ENCODE measurements at places on chromosomes 4 and X.

DNA sequence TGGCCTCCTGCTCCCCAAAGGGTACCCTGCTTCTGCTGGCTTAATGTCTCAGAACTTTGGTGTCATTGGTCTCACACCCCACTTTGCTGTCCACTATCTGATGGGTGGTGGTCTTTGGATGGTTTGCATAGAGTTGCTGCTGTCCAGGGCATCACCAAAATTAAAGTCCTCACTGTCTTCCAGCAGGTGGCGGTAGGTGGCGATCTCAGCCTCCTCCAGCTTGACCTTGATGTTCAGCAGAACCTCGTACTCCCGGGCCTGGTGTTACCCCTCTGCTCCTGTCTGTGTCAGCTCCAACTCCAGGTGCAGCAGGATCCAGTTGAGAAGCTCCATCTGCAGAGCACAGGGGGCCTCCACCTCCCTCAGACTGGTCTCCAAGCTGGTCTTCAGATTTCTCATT lies 1169.5 kb upstream of the PABPC4L start:
- DNase-seq: no peak

GRCh38 chrX:104921584-104922205 lies 298.8 kb downstream of the TEX13A start:
- DNase-seq: no peak

- DNase-seq: no peak
Measured at GRCh38 chr4:90128961-90129495, 1.8 kb downstream of the CCSER1 start.

DNA sequence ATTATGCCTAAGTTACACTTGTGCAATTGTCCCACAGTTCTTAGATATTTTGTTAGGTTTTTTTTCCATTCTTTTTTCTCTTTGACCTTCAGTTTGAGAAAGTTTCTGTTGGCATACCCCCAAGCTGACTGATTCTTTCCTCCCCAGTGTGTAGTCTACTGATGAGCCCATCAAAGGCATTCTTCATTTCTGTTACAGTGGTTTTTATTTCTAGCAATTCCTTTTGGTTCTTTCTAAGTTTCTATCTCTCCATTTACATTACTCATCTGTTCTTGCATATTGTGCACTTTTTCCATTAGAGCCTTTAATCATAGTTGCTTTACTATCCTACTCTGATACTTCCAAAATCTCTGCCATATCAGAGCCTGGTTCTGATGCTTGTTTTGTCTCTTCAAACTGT lies 31.9 kb downstream of the CASP6 start:
- DNase-seq: no peak

DNA sequence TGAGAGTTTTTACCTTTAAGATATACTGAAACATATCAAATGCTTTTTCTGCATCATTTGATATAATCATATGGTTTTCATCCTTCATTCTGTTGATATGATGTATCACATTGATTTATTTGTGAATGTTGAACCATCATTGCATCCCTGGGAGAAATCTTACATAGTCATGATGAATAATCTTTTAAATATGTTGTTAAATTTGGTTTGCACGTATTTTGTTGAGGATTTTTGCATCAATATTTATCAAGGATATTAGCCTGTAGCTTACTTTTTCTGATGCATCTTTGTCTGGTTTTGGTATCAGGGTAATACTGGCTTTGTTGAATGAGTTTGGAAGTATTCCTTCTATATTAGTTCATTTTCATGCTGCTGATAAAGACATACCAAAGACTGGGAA lies 541.4 kb downstream of the TLL1 start:
- DNase-seq: no peak

GRCh38 chr4:79199743-79200142 lies 126.1 kb downstream of the NAA11 start:
- DNase-seq: no peak

- DNase-seq: no peak
Measured at GRCh38 chr4:14458463-14458862, 543.8 kb upstream of the CPEB2 start.

DNA sequence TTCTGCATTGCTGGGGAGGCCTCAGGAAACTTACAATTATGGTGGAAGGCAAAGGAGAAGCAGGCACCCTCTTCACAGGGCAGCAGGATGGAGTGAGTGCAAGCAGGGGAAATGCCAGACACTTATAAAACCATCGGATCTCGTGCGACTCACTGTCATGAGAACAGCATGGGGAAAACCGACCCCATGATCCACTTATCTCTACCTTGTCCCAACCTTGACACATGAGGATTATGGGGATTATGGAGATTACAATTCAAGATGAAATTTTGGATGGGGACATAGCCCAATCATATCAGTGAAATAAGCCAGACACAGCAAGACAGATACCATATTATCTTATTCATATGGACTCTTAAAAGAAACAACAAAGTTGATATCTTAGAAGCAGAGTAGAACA lies 134.9 kb downstream of the C4orf33 start:
- DNase-seq: no peak

DNA sequence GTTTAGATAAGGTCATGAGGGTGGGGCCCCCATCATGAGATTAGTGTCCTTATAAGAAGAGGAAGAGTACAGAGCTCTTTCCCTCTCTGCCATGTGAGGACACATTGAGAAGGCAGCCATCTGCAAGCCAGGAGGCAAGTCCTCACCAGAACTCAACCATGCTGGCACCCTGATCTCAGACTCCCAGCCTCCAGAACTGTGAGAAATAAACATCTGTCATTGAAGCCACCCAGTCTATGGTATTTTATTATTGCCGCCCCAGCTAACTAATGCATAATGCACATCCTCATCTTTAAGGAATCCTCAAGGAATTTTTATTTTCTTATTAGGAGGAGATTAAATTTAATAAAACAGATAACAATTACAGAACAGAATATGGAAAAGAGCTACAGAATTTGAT lies 16.7 kb upstream of the EXOSC9 start:
- DNase-seq: no peak

DNA sequence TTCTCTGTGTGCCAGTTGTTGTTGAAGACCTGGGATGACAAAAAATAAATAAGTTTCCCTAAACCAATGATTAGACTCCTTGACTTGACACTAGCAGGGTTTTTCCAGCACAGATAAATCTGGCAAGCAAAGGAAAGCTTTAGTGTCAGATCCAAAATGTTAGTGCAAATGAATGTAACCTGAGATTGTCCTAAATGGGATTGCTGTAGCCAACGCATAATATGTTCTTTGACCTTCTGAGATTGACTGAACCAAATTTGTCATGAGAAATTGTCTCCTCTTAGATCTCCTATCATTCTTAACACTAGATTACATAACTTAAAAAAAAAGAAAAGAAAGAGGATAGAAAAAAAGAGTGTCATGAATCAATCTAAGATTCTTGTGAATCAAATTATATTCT lies 196.5 kb downstream of the RELL1 start:
- no peak for DNase-seq

GRCh38 chr4:108592674-108592986 lies 27.7 kb upstream of the RPL34 start:
- DNase-seq: no peak

GRCh38 chr4:7828793-7829301 lies 110.8 kb downstream of the AFAP1 start:
- no peak for DNase-seq

GRCh38 chrX:145816601-145817315 lies 871 bp upstream of the SLITRK2 start:
- DNase-seq: no peak

GRCh38 chrX:136319600-136319999 lies 18.8 kb downstream of the ADGRG4 start:
- no peak for DNase-seq

DNA sequence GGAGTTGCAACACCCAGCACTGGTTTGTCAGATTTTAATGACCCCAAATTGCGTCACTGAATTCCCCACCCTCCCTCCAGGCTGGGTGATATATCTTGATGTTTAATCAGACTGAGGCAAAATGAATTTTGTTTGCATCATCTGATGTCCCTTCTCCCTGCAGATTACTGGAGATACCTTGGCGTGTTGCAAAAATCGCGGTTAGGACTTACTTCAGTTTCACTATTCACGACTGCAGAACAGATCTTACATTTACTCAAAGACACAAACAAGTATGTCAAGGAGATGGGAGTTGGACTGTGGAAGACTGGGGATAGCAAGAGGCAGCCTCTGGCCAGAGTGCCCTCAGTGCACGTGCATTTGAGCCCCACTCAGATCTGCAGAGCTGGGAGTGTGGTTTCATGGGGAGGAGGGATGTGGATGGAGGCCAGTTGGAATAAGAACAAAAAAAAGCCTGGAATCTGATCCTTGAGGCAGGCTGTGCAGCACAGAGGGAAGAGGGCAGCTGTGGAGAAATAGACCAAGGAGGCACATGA lies 92.2 kb upstream of the MTM1 start:
- DNase-seq: no peak

DNA sequence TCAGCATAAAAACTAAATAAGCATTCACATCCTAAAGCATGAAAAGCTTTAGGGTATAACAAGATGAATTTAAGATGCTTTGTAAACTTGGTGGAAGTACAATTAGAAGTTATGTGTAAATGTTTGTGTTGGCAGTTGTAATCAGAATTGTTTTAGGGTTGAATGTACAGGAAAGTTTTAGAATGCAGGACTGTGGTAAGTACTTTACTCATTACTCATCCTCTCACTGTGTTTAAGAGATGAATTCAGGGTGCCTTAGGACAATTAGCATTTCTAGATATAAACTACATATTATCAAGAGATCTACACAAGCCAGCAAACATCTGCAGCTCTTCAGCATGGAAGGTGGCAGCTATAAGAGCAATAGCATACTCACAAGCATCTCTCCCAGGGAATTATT lies 77.5 kb upstream of the ELOVL6 start:
- DNase-seq: no peak

GRCh38 chr4:173318648-173319211 lies 15.4 kb downstream of the HMGB2 start:
- DNase-seq: no peak

DNA sequence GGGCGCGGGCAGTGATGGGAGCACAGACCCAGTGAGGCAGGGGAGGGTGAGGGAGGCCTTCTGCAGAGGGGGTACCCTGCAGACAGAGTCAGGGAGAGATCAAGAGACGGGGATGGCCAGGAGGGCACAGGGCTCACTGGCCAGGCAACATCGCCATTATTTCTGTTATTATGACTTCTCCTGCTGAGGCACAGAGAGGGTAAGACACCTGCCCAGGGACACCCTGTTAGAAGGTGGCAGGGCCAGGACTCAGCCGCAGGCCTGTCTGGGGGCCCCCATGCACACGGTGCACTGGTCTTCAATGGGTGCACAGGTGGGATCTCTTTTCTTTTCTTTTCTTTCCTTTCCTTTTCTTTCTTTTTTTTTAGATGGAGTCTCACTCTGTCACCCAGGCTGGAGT lies 15.8 kb downstream of the BLOC1S4 start:
- no peak for DNase-seq

All from stimulated activated CD8-positive, alpha-beta memory T cell treated with anti-CD3 and anti-CD28 coated beads, Interleukin-15, amount 100 ng/mL, for 48 hours (primary cell).